ENCODE measurements at places on chromosomes 3 and 15.

DNA sequence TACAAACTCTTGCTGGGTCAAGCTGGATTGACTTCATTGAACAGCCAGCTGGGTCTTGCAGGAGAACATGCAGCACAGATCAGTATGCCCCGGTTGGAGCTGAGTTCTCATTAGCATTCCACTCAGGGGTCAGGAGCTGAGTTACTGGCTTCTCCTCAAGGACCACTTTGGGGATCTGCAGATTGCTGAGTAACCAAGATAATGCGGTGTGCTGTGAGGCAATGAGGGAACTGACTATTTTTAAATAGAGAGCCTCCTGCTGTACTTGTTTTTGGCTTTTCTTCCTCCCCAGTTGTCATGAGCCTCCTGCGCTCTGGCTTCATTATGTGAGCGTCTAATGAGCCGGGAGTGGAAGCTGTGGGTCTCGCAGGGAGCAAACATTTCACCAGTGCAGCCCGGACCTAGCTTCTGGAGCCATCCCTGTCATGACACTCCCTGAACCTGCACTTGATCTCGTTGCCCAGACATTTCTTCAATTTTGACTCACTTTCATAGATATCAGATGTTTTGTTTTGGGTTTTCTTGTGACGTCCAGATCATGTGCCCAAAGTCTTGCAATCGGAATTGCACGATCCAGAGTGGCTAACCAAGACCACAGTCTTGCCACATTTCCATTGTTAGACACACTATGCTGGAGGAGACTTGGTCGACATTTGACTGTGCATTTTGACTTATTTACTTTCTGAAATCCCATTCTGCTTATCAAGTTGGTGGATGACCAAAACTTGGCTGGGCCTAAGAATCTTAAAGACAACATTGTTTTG, 327.2 kb downstream of the LRTM1 start:
- no peak for DNase-seq

GRCh38 chr15:79849789-79850188, 47.0 kb downstream of the MTHFS start:
- DNase-seq = no peak

DNA sequence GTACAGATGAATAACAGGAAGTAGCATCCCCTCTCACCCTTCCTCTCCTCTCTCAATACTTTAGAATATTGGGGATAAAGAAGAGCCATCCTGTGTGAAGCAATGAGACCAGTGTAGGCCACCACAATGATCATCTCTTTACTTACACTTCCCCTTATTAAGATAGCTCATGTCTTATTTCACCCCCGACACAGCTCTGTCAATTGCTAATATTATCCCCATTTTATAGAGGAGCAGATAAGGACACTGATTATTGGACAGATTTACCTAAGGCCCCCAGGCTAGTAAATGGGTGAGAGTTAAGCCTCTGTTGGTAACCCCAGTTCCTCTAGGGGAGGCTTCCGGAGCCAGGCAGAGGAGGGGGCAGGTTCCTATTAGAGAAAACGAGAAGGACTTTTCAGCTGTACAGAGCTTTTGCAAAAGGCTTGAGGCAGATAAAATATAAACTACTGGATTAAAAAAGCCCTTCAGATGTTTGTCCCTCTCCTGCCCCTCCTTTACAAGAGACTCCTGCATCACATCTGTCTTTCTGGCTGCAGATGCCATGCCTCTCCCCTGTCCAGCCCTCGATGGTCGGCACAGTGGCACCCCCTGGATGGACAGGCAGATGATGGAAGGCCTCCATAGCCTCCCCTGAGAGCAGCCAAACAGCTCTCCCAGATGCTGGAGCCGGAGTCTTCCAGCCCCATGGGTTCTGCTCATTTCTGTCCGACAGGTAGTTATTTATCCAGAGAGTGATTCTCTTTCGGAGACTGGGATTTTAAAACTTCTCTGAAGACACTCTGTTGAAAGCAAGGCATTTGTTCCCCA, 49.4 kb upstream of the LCTL start:
- DNase-seq = no peak

GRCh38 chr3:10845839-10846656, 30.0 kb downstream of the SLC6A11 start:
- DNase-seq = no peak

GRCh38 chr3:64552160-64552559, 135.6 kb downstream of the ADAMTS9 start:
- DNase-seq = no peak

GRCh38 chr15:51907136-51907862, 64.3 kb downstream of the LEO1 start:
- DNase-seq = no peak

DNA sequence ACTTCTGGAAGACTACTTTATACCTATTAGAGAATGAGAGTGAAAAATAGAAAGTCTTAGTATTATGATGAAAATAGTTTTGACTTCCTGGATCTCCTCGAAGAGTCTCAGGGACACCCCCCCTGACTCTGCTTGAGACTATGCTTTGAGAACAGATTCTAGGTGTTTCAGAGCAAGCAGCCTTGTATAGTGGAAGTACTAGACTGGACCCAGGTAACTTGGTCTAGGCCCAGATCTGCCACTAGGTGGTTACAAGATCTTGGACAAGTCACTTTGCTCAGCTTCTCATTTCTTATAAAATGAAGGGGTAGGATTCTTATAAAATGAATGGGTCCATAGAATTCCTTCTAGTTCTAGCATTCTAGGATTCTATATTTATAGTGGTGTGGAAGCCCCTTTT, 9.1 kb downstream of the ABHD5 start:
- DNase-seq = no peak
